ENCODE measurements at places on chromosomes 7 and 10.

- no peak overlapping the region for H3K4me3 ChIP-seq
- no peak for DNase-seq
- no peak overlapping the region for H3K27ac ChIP-seq
- H3K27me3 ChIP-seq: peaks cover 25% of the 10 kb centered on the region
Measured at GRCh38 chr10:103695584-103696005, 159.8 kb downstream of the SH3PXD2A start.

DNA sequence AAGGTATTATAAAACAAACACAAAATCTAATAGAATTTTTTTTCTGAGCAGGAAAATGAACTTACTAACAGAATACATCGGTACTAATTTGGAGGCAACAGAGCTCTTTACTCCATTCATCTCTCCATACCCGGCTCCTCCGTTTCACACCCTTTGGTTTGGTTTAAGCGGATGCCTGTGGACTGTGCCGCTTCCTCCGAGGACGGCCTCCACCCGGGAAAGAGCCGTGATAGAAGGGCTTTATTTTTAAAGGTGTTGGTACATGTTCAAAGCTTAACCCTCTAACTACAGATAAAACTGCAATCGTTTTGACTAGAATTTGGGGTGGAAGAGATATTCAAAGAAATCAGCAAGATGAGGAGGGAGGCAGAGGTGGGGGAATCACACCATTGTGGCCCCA is 1.9 kb downstream of the VIPR2 start:
- peaks cover 51% of the 10 kb centered on the region for H3K36me3 ChIP-seq
- H3K27ac ChIP-seq: peak overlapping the region; percentile 86
- peaks cover 43% of the 10 kb centered on the region for H3K4me1 ChIP-seq
- DNase-seq: no peak

DNA sequence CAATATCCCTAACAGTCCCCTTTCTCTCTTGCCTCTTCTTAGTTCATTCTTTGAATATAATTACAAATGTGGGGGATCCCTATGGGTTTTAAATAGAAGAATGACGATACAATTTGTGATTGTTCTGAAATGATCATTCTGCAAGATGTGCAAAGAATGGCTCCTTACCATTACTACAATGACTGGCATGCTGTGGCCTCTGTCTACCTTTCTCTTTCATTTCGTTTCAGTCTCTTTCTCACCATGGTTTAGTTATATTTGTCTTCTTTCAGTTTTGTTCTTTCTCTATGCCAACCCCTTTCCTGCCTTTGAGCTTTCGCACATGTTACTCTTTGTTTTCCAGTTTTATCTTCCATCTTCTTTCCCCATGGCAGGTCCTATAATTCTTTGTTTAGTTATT is 176.5 kb downstream of the SUGCT start:
- H3K36me3 ChIP-seq: no peaks in the 10 kb centered on the region
- no peak overlapping the region for H3K4me3 ChIP-seq
- no peaks in the 10 kb centered on the region for H3K4me1 ChIP-seq
- H3K27me3 ChIP-seq: no peaks in the 10 kb centered on the region

DNA sequence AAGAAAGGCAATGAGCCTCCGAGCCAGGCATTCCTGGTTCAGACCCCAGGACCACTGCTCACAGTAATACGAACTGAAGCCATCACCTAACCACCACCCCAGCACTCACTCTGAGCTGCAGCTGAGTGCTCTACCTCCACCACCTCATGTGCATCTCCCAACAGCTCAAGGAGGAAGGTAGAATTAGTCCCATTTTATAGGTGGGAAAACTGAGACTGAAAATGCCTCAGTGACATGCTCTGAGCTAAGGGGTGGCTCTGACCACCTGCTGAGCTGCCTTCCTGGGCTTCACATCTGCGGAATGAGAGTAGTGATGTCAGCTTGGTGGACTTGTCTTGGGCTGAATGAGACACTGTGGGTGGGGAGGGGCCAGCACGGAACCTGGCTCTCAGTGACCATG is 159.7 kb upstream of the UNC5B start:
- H3K27ac ChIP-seq: no peak overlapping the region
- no peak for DNase-seq
- peaks cover 29% of the 10 kb centered on the region for H3K27me3 ChIP-seq
- no peak overlapping the region for H3K4me3 ChIP-seq

DNA sequence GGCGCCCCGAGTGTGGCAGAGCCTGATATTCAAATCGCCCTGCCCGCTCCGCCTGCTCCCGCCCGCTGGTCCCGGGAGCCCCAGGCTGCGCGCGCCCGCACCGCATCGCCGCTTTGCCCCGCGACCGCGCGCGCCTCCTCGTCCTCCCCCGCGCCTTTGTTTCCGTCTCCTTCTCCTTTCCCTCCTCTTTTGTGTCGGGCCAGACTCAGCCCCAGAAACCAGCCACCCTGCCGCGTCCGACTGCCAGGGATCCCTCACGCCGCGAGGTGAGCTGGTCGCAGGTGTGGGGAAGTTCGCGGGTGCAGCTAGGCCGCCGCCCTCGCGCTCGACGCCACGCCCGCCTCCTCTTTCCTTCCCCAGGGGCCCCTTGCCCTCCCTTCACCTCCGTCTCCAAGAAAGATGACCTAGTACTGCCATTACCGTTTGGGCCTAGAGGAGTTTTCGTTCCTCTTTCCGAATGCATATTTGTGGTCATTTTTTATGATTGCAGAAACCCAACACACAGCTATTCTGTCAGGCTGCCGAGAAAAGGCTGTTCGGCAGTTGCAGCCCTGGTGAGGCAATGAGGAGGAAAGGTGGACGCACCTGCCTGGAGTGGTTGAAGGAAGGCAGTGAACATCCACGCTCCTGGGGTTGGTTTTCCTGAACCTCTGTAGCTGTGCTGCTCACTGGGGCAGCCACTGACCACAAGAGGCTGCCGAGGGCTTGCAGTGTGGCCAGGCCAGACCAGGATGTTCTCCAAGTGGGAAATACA is 107.3 kb downstream of the SNX10 start:
- H3K27ac ChIP-seq: no peak overlapping the region
- no peak overlapping the region for H3K4me3 ChIP-seq
- DNase-seq: peak; percentile 16
- H3K4me1 ChIP-seq: 0 out of 2 replicates have a peak, but pooled peaks cover 4% of the 10 kb centered on the region

GRCh38 chr10:103663802-103664201 is 170.3 kb downstream of the NEURL1 start:
- H3K4me1 ChIP-seq: peaks cover 23% of the 10 kb centered on the region
- no peak for DNase-seq
- H3K27me3 ChIP-seq: no peaks in the 10 kb centered on the region
- H3K27ac ChIP-seq: no peak overlapping the region

All from DND-41 (cell line).